ENCODE measurements at places on chromosomes 7 and 10.

GRCh38 chr10:12902851-12903358, 98.6 kb downstream of the CCDC3 start:
- DNase-seq, result no peak

DNA sequence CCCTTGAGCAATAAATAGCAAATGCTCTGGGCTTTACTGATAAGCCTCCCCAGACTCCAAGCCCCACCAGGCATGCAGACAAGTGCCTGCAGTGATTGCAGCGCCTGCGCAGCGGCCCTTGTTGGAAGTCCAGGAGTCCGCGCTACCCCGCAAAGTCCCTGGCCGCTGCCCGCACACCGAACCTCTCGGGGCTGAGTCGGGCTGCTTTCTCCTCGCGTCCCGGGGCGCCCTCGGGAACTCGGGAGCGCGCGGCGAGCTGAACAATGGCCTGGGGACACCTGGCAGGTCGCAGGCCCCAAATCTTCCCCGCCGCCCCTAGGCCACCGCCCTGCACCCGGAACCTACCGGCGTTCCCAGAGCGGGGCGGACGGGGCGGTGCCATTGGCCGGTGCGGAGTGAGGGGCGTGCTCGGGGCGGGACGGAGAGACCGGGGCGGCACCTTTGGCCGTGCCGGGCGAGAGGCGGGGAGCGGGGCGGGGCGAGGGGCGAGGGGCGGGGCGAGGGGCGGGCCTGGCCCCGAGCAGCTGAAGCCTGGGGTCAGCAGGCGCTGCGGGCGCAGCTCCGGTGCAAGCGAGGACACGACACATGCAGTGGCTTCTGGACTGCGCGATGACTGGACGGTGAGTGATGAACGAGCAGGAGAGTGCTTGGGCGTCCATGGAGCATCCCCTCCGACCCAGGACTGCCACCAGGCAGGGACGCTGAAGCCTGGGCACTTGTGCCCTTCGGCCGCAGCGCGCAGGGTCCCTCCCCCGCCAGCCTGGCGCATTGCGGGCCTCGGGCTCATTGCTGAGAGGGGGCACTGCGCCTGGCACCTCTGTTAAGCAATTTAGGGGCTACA, at the start of gene RASSF4:
TSS of gene RASSF4 (plus strand) at position 556 of the 841 bp plus-strand sequence. CDS start 10,401 bp downstream, outside the sequence.
- DNase-seq, result peak; percentile 86

- no peak for DNase-seq
These were observed 83.3 kb downstream of the RNLS start for GRCh38 chr10:88499569-88500470.

- DNase-seq, result no peak
These were observed 573 bp upstream of the IDI1 start for GRCh38 chr10:1049425-1049958.

GRCh38 chr7:41375582-41375981, 327.3 kb downstream of the INHBA start:
- no peak for DNase-seq

DNA sequence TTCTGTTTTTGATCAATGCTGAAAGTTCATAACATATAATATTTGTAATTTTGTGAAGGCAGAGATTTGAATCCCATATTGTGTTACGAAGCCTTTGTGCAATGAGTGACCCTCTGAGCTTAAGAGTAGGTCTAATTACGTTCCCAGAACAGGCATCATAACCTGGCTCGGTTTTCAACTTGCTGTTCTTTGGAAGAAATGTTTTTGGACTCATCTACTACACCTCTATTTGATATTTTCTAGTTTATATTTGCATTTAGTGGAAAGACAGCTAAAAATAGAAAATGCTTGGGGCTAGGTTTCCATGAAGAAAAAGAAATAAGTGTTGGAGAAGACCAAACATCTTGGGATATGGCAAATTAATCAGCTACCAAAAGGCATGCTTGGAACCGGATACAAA, 234.8 kb downstream of the AGMO start:
- no peak for DNase-seq

GRCh38 chr10:102007796-102008195, 48.2 kb downstream of the ARMH3 start:
- DNase-seq, result no peak

DNA sequence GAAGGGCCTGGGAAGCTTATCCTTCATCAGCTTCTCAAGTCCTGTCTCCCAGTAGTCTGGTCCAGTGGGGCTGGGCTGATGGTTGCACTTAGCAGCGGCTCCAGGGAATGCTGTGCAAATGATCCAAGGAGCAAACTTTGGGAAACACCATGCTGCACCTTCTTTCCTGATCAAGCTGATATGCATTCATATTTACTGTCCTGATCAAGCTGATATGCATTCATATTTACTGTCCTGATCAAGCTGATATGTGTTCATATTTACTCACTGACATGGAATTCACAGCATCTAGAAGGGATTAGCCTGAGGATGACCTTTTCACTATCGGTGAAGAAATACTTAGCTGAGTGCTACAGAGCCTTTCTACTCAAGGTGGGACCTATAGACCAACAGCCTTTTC, 330.7 kb downstream of the BMPER start:
- no peak for DNase-seq

DNA sequence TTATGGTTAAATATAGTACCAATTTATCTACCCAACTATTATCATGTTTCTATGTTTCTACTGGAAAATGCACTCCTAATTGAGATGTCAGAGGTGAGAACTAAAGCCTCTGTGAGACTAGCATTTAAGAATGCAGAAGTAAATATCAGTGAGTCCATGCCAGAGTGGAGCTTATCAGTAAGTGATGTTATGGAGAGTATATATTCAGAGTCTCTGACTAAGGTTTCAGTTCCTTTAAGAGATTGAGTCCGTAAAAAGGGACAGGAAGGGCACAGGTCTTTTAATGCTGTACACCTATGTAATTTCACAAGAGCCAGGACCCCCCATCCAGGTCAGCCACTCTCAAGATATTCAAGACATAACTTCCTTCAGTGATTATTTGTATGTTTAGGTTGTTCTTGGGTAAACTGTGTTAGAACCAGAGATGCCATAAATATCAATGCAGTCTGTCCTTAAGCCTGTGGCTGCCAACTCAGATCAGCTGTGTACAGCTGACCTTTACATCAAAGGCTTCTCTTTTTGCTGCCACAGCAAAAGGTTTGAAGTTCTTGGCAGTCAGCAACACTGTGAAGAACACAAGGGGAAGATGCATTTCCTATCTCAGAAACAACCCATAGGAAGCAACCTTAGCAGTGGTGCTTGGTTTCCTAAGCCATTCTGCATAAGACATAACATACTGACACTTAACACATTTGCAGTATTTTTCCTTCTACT, 244.8 kb downstream of the BICC1 start:
- no peak for DNase-seq

GRCh38 chr7:140348161-140348849, 50.0 kb downstream of the SLC37A3 start:
- DNase-seq, result no peak

DNA sequence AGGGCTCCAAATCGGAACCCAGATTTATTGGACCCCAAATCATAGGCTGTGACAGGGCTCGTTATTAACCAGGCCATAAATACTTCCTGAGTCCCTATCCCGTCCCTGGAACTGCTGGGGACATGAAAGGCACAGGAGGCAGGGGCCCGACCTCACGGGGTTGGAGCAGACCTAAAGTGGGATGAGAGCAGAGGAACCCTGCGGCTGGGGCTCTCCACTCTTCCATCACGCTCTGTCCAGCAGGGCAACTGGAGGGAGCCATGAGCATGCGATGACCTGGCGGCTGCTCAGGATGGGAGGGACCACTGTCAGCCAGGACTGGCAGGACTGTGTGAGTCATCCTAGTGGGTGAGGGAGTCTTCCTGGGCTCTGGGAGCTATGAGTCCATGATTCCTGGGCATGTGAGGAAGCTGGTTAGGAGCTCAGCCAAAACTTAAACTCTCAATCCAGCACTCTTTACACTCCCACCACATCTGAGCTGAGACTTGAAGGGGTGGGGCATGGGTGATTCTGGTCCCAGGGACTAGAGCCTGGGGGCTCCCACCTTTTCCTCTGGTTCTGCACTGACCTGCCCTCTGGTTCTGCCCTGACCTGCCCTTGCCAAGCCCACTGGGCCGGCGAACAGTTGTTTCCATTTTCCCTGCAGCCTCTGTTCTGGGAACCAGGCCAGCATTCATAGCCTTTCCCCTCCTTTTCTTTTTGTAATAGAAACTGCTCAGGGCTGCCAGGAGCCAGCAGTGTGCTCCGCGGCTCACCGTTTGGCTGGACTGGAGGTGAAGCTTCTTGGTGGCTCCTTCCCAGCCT, 47.1 kb downstream of the SYPL1 start:
- DNase-seq, result no peak

GRCh38 chr7:99106411-99106810, 37.5 kb downstream of the SMURF1 start:
- DNase-seq, result no peak

GRCh38 chr7:87171282-87171934, 19.2 kb downstream of the DMTF1 start:
- no peak for DNase-seq

DNA sequence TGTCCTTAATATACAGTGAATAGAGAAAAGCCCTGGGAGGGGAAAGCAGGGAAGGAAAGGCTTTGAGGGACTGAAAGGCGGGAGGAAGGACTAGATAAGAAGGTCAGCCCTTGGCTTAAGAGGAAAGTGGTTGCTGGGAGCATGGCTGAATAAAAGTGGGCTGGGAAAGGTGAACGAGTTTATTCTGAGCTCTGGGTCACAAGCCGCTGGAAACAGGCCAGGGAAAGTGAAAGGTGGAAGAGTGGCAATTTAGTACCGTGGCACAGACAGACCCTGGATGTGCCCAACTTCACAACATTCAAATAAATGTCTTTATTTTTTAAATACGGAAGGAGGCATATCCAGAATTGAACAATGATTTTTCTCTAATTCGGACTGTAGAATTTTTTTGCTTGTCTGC, 39.7 kb downstream of the TAC1 start:
- no peak for DNase-seq
